IMR-90 (cell line): ENCODE measurements at places on chromosomes 11 and 22. TPM values are rescaled to one million over a fixed set of nuclear protein-coding genes. Genes with fewer than 3 reads are reported as not detected.

DNA sequence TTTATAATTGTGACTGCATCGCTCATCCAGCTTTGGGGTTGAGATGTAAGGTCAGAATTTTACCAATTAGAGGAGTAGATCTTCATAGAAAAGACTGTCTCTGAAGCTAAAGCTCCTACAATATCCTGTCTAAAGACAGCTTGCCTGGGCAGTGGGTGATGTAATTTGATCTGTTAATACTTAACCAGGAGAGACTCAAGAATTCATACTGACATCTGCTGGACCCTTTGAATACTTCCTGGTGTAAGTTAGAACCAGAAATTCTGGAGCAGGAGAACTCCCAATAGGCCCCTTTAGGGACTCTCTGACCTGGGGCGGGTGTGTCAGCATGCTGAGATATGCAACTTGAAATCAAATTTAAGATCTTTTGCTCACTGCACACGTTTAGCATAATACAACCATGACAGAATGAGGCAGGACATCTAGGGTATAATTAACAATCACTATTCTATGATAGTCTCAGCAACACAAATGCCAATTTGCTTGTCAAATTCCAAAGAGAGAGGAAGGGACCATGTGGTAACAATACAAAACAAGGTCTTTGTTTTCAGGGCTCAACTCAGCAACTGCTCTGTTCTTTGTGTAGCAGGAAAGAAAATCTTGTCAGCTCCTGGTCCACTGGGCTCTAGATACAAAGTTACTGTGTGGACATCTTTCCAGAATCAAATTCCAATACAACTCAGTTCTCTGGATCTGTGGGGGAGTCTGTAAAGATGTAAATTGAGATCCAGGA lies 143.9 kb downstream of the INSC start:
- no peak overlapping the region for H3K4me3 ChIP-seq
- H3K4me1 ChIP-seq = no peaks in the 10 kb centered on the region
- H3K36me3 ChIP-seq = no peaks in the 10 kb centered on the region
- peak; percentile 34 for DNase-seq

The PKP3 gene
- total RNA-seq = 1.4 and 2.2 TPM in 2 replicates

- H3K4me3 ChIP-seq = no peak overlapping the region
- no peak overlapping the region for H3K27ac ChIP-seq
- no peak for DNase-seq
- no peaks in the 10 kb centered on the region for H3K27me3 ChIP-seq
- H3K36me3 ChIP-seq = peaks cover 86% of the 10 kb centered on the region
Observed at GRCh38 chr22:20110359-20110985, 5.4 kb upstream of the RANBP1 start.

- peak; percentile 75 for DNase-seq
- H3K36me3 ChIP-seq = peaks cover 30% of the 10 kb centered on the region
- no peaks in the 10 kb centered on the region for H3K27me3 ChIP-seq
- peak overlapping the region; percentile 94 for H3K4me3 ChIP-seq
- peak overlapping the region; percentile 94 for H3K27ac ChIP-seq
Observed at GRCh38 chr11:64777449-64778222, 706 bp downstream of the SF1 start.

The LRP5 gene
- total RNA-seq = 10.4 and 11.1 TPM in 2 replicates

DNA sequence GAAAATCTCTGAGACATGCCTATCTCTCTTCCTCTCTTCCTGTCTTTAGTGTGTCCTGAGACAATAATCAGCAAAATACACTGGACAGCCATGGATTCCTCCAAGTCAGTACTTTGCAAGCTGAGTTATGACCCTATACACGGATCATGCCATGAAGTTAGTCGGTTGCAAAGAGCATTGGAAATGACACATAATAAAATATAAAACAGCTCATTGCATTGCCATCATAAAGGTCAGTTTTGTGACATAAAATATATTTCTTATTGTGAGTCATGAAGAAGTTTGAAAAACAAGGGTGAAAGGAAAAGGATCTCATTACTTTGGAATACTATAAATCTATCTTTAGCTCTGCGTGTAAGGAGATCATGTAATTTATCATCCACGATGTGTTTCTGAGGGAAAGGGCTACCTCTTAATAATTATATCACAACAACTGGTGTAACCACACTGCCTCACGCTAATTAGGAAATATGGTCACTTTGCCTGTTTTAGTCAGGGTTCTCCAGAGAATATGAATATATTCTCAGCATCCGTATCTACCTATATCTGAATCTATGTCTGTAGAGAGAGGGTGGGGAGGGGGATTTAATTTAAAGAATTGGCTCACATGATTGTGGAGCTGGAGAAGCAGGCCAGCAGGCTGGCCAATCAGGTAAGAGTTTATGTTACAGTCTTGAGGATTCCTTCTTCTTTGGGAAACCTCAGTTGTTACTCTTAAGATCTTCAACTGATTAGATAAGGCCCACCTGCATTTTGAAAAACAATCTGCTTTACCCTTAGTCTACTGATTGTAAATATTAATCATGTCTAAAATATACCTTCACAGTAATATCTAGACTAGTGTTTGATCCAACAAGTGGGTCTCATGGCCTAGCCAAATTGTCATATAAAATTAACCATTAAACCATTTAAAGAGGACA lies 198.8 kb downstream of the FAT3 start:
- no peak overlapping the region for H3K4me3 ChIP-seq
- no peaks in the 10 kb centered on the region for H3K27me3 ChIP-seq
- no peaks in the 10 kb centered on the region for H3K4me1 ChIP-seq
- H3K36me3 ChIP-seq = no peaks in the 10 kb centered on the region

DNA sequence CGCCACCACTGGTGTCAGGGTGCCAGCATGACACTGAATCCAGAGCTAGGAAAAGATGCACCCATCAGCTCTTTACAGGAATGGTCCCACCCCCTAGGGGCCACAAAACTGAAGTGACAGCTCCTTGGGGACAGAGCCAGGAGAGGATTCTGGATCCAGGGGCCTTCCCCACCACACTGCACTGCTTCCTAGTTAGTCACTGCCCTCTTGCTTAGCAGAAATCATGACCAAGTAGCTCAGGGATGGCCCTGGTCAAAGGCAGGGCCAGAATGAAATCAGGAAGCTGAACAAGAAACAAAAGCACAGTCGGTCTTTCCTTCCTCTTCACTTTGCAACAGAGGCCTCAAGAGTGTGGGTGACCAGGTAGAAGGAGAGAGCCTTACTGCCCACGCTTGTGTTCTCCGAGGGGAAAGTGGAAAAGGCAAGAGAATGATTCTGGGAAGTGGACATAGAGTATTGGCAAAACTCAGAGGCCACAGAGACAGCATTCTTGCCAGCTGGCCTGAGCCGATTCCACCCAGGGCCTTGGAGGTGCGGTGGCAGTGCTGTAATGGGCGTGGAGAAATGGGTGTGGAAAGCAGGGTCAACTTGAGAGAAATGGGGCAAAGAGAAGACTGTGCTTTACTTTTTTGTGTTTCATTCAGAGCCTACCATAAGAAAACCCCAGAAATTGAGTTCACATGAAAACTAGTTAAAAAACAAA lies 39.8 kb downstream of the KCNJ1 start:
- no peak for DNase-seq
- H3K27me3 ChIP-seq = peaks cover under 1% of the 10 kb centered on the region
- H3K4me3 ChIP-seq = no peak overlapping the region
- no peaks in the 10 kb centered on the region for H3K4me1 ChIP-seq
- H3K27ac ChIP-seq = no peak overlapping the region

DNA sequence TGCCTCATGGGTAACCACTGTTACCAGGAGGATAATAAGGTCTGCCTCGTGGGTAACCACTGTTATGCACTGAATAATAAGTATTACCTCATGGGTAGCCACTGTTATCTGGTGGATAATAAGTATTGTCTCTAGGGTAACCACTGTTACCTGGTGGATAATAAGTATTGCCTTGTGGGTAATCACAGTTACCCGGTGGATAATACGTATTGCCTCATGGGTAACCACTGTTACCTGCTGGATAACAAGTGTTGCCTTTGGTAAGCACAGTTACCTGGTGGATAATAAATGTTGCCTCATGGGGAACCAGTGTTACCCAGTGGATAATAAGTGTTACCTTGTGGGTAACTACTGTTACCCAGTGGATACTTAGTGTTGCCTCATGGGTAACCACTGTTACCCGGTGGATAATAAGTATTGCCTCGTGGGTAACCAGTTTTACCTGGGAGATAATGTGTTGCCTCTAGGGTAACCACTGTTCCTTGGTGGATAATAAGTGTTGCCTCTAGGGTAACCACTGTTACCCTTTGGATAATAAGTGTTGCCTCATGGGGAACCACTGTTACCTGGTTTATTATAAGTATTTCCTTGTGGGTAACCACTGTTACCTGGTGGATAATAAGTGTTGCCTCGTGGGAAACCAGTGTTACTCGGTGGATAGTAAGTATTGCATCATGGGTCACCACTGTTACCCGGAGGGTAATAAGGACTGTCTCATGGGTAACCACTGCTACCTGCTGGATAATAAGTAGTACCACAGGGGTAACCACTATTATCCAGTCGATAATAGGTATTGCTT lies 10.6 kb upstream of the NXPE4 start:
- no peaks in the 10 kb centered on the region for H3K36me3 ChIP-seq
- peak; percentile 3 for DNase-seq
- no peaks in the 10 kb centered on the region for H3K27me3 ChIP-seq
- H3K4me3 ChIP-seq = no peak overlapping the region

- peaks cover 66% of the 10 kb centered on the region for H3K36me3 ChIP-seq
- H3K27ac ChIP-seq = no peak overlapping the region
- H3K4me1 ChIP-seq = peaks cover 41% of the 10 kb centered on the region
- no peak overlapping the region for H3K4me3 ChIP-seq
- no peaks in the 10 kb centered on the region for H3K27me3 ChIP-seq
- peak; percentile 19 for DNase-seq
Observed at GRCh38 chr11:57306161-57306876, 18.4 kb downstream of the TNKS1BP1 start.
